ENCODE measurements at places on chromosomes 6 and 20.

GRCh38 chr20:39049684-39050554 lies 87.8 kb downstream of the DHX35 start:
- peaks cover 4% of the 10 kb centered on the region for H3K27me3 ChIP-seq
- H3K4me1 ChIP-seq = peaks cover 6% of the 10 kb centered on the region
- H3K36me3 ChIP-seq = no peaks in the 10 kb centered on the region
- peak overlapping the region; percentile 89 for H3K4me3 ChIP-seq
- peak overlapping the region; percentile 57 for H3K27ac ChIP-seq
- peak; percentile 23 for DNase-seq

DNA sequence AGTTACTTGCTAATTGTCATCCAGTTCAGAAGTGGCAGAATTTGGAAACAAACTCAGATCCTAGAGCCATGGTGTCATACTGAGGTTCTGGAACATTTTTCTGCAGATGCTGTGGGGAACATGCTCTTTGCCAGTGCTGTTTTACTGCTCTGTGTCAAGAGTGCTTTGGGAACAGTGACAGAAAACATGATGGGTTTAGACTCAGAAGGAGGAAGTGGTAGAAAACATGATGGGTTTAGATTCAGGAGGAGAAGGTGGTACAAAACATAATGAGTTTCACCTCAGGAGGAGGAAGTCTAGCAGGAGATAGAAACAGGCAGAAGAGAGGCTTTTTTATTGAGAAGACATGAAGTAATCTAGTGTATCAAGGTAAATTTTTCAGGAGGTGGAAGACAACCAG lies 815.5 kb downstream of the DHX35 start:
- no peak overlapping the region for H3K4me3 ChIP-seq
- no peak overlapping the region for H3K27ac ChIP-seq

DNA sequence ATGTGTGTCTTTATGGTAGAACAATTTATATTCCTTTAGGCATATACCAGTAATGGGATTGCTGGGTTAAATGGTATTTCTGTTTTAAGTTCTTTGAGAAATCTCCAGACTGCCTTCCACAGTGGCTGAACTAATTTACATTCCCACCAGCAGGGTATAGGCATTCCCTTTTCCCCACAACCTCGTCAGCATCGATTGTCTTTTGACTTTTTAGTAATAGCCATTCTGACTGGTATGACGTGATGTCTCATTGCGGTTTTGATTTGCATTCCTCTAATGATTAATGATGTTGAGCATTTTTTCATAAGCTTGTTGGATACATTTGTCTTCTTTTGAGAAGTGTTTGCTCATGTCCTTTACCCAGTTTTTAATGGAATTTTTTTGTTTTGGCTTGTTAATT lies 5.3 kb upstream of the TASP1 start:
- peaks cover 14% of the 10 kb centered on the region for H3K27me3 ChIP-seq
- no peak for DNase-seq
- no peaks in the 10 kb centered on the region for H3K36me3 ChIP-seq
- no peak overlapping the region for H3K4me3 ChIP-seq

- peak overlapping the region; percentile 20 for H3K4me3 ChIP-seq
- peak; percentile 58 for DNase-seq
- no peaks in the 10 kb centered on the region for H3K27me3 ChIP-seq
- peaks cover 21% of the 10 kb centered on the region for H3K36me3 ChIP-seq
- peaks cover 19% of the 10 kb centered on the region for H3K4me1 ChIP-seq
Observed at GRCh38 chr6:100808638-100809275, 72.4 kb downstream of the ASCC3 start.

DNA sequence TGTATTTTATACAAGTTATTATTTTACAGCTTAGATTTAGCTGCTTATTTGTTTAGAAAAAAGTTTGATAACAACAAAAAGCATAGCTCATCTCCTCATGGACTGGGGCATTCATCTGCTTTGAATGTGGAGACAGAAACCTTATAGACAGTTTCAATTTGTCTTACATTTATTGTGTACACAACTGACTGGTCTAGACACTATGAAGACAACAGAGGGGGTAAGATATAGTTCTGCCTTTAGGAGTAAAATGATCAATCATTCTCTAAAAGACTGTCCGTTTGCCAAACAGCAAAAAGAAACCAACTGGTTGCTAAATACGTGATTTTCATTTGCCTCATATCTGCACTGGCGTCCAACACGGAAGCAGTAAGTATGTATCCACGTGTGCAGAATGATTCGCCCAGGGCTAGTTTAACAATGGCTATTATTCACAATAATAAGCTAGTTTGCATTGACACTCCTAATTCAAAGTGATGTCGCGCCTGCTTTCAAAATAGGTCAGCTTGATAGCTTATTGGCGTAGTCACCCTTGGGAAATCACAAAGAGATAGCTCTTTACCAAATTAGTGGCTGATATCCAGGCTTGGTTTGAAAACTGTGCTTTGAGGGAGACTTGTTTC lies 153.6 kb downstream of the BMP2 start:
- H3K27ac ChIP-seq = no peak overlapping the region
- H3K4me1 ChIP-seq = no peaks in the 10 kb centered on the region
- peaks cover 3% of the 10 kb centered on the region for H3K36me3 ChIP-seq

DNA sequence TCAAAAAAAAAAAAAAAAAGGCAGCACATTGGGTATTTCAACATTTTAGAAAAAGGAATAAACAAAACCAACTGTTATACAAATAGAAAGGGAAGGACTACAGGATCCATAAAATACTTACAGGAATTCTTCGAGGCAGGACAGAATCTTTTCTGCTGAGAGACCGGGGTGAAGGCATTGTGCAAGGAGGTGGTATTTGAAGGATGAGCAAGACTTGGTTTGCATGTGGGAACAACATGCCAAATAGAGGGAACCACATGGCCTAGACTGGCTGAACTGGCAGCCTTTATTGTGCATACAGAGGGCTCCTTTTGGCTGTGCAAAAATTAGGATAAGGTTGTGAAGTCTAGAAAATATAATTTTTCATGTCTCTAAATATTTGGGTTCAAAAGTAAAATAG lies 62.9 kb downstream of the SCAND1 start:
- peak; percentile 64 for DNase-seq
- peak overlapping the region; percentile 1 for H3K4me3 ChIP-seq
- no peaks in the 10 kb centered on the region for H3K27me3 ChIP-seq
- H3K27ac ChIP-seq = peak overlapping the region; percentile 78
- peaks cover 5% of the 10 kb centered on the region for H3K36me3 ChIP-seq

DNA sequence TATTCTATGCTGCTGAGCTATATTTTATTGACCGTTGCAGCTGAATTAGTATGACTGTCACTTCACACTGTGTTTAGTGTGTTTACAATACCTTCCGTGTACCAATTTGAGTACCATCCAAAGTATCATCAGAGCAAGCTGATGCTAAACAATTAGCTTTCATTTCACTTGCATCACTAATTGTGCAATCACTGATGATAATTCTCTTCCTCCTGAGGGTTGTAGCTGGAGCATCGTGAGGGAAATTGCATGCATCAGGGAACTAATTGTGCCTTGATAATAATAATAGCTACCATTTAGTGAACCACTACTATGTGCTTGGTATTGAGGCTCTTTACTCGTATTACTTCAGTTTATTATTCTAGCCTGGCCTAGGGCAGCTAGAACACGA lies 384.8 kb upstream of the SOX4 start:
- H3K27me3 ChIP-seq = no peaks in the 10 kb centered on the region
- H3K4me3 ChIP-seq = no peak overlapping the region
- H3K36me3 ChIP-seq = peaks cover 11% of the 10 kb centered on the region
- no peak for DNase-seq
- no peaks in the 10 kb centered on the region for H3K4me1 ChIP-seq
- H3K27ac ChIP-seq = no peak overlapping the region

DNA sequence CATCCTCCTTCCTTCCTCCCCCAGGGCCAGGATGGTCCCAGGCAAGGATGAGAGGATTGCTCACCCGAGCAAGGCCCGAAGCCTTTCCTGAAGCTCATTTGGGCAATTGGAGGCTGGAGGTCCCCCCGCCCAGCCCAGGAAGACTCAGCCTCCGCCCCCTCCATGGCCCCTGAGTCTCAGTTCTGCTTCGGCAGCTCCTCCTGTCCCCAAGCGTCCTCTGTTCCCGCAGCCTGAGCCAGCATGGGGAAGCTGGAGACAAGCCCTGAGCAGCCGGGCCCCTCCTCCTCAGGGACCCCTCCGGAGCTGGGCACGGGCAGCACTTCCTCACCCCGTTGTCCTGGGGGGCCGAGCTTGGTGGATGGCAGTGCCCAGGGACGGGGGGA lies 26.0 kb downstream of the SLC17A9 start:
- no peaks in the 10 kb centered on the region for H3K36me3 ChIP-seq
- H3K4me3 ChIP-seq = no peak overlapping the region
- no peak for DNase-seq
- peaks cover 58% of the 10 kb centered on the region for H3K27me3 ChIP-seq
- no peak overlapping the region for H3K27ac ChIP-seq
- H3K4me1 ChIP-seq = no peaks in the 10 kb centered on the region

GRCh38 chr6:109739686-109740085 lies 48.6 kb downstream of the FIG4 start:
- H3K4me1 ChIP-seq = peaks cover 62% of the 10 kb centered on the region
- peaks cover 33% of the 10 kb centered on the region for H3K36me3 ChIP-seq
- H3K27ac ChIP-seq = no peak overlapping the region

- no peaks in the 10 kb centered on the region for H3K36me3 ChIP-seq
- H3K4me3 ChIP-seq = no peak overlapping the region
Observed at GRCh38 chr20:46330072-46330763, 21.9 kb upstream of the CDH22 start.

DNA sequence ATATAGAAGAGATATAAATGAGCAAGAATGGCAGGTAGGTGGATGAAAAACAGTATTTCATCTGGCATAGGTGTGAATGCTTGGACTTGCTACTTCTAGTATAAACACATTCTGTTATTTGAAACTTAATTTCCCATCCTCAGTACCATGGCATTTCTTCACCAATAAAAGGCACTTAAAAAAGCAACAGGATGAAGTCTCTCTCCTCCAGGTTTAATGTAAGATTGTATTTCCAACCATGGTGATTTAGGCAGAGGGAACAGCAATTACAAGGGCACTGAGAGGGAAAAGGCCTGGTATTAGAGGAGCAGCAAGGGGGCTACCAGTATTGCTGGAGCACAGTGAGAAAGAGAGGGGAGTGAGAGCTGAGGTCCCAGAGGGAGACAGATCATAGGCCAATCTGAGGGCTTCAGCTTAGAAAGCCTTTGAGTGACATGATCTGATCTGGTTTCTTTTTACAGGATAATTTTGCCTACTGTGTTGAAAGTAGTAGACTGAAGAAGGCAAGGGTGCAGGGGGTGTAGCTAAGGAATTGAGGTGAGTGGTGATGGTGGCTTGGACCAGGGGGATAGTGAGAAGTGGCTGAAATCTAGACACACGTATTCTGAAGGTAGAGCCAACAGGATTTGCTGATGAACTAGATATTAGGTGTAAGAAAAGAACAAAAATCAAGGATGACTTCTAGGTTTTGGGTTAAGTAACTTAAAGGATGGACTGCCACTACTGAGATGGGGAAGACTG lies 67.8 kb upstream of the SMIM29 start:
- H3K4me1 ChIP-seq = peaks cover 9% of the 10 kb centered on the region
- H3K36me3 ChIP-seq = no peaks in the 10 kb centered on the region
- no peak for DNase-seq
- no peak overlapping the region for H3K4me3 ChIP-seq
- H3K27me3 ChIP-seq = no peaks in the 10 kb centered on the region

DNA sequence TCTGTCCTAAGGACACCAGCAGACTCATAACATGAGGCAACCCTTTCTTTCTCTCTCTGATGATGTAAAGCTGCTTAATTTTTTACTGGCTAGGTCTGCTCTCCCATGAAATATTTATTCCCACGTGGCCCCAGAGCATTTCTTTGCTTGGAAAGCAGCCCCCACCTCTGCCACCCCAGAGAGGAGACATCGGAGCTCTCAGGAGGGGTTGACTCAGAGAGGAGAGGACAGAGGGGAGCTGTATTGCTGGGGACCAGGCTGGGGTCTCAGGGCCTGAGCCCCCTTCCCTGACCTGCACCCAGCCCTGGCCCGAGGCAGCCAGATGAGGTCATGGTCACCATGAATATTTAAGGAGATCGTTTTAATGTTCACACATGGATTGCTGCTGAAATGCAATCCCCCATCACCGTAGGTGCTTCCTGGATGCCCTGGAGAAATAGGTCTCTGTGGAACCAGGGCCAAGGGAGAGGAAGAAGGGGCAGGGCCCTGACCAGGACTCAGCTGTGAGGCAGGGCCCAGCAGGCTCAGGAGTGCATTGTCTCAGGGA lies 117.5 kb downstream of the DLL1 start:
- peaks cover 15% of the 10 kb centered on the region for H3K27me3 ChIP-seq
- no peak overlapping the region for H3K4me3 ChIP-seq
- H3K36me3 ChIP-seq = peaks cover 6% of the 10 kb centered on the region
- H3K4me1 ChIP-seq = no peaks in the 10 kb centered on the region
- no peak for DNase-seq

GRCh38 chr6:148452876-148453275 lies 110.2 kb downstream of the SASH1 start:
- peaks cover 56% of the 10 kb centered on the region for H3K36me3 ChIP-seq
- no peak for DNase-seq

DNA sequence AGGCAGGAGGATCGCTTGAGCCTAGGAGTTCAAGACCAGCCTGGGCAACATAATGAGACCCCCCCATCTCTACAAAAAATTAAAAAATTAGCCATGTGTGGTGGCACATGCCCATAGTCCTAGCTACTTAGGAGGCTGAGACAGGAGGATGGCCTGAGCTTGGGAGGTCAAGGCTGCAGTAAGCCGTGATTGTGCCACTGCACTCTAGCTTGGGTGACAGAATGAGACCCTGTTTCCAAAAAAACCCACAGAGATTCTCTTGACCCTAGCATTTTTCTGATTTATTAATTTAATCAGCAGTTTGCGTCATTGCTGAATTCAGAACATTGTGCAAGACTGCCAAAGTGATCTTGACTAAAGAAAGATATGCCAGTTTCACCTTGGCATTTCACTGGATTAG lies 36.8 kb downstream of the KDM1B start:
- no peaks in the 10 kb centered on the region for H3K4me1 ChIP-seq
- H3K36me3 ChIP-seq = peaks cover 13% of the 10 kb centered on the region
- no peak overlapping the region for H3K4me3 ChIP-seq
- no peak for DNase-seq

- no peaks in the 10 kb centered on the region for H3K36me3 ChIP-seq
- no peak overlapping the region for H3K27ac ChIP-seq
- no peaks in the 10 kb centered on the region for H3K4me1 ChIP-seq
- no peak for DNase-seq
- H3K27me3 ChIP-seq = peaks cover 4% of the 10 kb centered on the region
Observed at GRCh38 chr6:70651326-70651905, 16.3 kb upstream of the SMAP1 start.

DNA sequence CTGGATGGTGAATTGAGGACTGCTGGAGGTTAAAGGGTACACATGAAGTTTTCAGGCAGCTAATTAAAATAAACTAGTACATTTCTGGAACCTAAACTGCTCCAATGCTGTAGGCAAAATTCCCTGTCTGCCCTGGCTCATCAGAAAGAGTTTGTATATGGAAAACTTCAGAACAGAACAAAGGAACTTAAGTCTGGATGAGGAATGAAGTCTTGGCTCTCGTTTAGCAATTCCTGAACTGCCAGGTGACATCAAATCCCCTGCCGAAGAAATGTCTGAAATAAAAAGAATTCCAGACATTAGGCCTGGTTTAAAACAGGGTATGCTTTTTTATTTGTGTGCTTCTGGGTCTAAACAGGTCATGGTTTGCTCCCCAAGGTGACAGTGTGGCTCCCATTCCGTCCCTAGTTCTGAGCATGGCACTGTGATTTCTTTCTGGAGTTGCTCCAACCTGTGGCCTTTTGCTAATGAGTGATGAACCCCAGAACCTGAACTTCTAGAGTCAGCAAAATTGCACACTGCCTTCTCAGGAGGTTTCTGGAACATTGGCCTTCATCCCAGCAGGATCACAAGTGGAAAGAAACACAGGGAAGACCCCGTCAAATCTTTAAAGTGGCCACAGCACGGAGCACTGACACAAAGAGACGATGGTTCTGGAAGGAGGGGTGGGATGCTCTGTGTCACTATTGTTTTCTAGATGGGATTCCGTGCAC lies 129.4 kb upstream of the NAA20 start:
- H3K4me3 ChIP-seq = peak overlapping the region; percentile 39
- H3K27me3 ChIP-seq = peaks cover 2% of the 10 kb centered on the region
- peak overlapping the region; percentile 65 for H3K27ac ChIP-seq
- H3K36me3 ChIP-seq = peaks cover 20% of the 10 kb centered on the region
- DNase-seq = no peak
- peaks cover 79% of the 10 kb centered on the region for H3K4me1 ChIP-seq
